Activated CD8-positive, alpha-beta T cell treated with anti-CD3 and anti-CD28 coated beads for 36 hours (primary cell): ENCODE measurements at places on chromosomes 5 and 9. TPM values are rescaled to one million over a fixed set of nuclear protein-coding genes. Genes with fewer than 3 reads are reported as not detected.

Gene NIPBL
- total RNA-seq: 40.2 TPM

Gene BDP1
- total RNA-seq: 26.8 TPM

GRCh38 chr5:155679530-155679929 is 647.4 kb upstream of the SGCD start:
- H3K4me1 ChIP-seq: no peaks in the 10 kb centered on the region
- no peak for DNase-seq
- peaks cover 3% of the 10 kb centered on the region for H3K27me3 ChIP-seq
- H3K4me3 ChIP-seq: no peak overlapping the region
- no peaks in the 10 kb centered on the region for H3K36me3 ChIP-seq

DNA sequence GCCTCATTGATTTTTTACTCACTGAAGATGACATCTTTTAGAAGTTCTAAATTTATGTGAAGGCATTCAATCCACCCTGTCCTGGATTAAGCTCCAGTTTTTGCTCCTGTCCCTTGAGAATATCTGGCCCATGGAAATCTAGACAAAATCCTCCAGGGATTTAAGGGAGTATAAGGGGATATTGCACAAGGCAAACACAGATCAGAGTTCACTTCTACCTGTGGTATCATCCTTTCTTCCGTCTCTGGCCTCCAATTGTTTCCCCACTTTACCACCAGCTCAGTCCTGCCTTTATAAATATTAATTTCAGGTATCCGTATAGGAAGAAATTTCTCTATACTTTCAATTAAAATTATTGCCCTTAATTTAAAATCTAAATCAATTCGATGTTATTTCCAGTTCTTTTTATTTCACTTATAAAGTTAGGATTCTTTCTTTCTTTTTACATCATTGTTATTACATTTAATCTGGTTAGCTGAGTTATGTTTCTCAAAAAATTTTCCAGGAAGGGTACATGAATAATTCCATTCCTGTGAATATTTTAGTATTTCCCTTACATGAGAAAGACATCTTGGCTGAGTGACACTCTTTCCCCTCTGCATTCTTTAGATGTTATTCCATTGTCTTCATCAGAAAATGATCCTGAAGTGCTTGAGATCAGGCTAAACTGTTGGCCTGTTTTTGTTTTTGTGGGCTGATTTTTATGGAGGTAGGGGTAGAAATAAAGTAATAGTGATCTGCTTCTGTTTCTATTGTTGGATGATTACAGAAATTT is 194.3 kb upstream of the MAP3K1 start:
- peaks cover 5% of the 10 kb centered on the region for H3K4me1 ChIP-seq
- H3K4me3 ChIP-seq: no peak overlapping the region
- no peak for DNase-seq
- peaks cover 3% of the 10 kb centered on the region for H3K36me3 ChIP-seq

GRCh38 chr9:135664266-135664665 is 1.2 kb downstream of the LCN9 start:
- H3K27ac ChIP-seq: no peak overlapping the region
- H3K4me3 ChIP-seq: no peak overlapping the region
- no peaks in the 10 kb centered on the region for H3K4me1 ChIP-seq
- no peak for DNase-seq
- H3K36me3 ChIP-seq: no peaks in the 10 kb centered on the region

Gene PCDHGA3
- not detected for total RNA-seq

Gene MLANA
- not detected for total RNA-seq

DNA sequence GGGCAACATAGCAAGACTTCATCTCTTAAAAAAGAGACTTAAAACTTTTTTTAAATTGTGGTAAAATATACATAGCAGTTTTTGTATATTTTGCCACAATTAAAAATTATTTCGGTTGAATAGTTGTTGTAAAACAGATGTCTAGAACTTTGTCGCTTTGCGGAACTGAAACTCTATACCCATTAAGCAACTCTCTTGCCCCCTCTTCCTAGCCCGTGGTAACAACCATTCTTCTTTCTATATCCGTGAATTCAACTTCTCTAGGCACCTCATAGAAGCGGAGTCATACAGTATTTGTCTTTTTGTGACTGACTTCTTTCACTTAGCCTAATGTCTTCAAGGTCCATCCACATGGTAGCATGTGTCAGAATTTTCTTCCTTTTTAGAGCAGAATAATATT is 43.3 kb downstream of the SPARC start:
- no peak overlapping the region for H3K4me3 ChIP-seq
- H3K27me3 ChIP-seq: peaks cover 2% of the 10 kb centered on the region
- H3K4me1 ChIP-seq: peaks cover 2% of the 10 kb centered on the region
- H3K27ac ChIP-seq: no peak overlapping the region
- DNase-seq: no peak

GRCh38 chr5:156715287-156715686 is 134.8 kb upstream of the PPP1R2B start:
- H3K27me3 ChIP-seq: peaks cover 11% of the 10 kb centered on the region
- no peak overlapping the region for H3K27ac ChIP-seq
- no peaks in the 10 kb centered on the region for H3K4me1 ChIP-seq
- H3K4me3 ChIP-seq: no peak overlapping the region
- no peak for DNase-seq

GRCh38 chr5:146878476-146879172 is at the start of gene PPP2R2B:
PPP2R2B (minus strand) TSS chr5:146878757.
- H3K4me1 ChIP-seq: peaks cover 11% of the 10 kb centered on the region
- H3K27me3 ChIP-seq: peaks cover 23% of the 10 kb centered on the region
- H3K36me3 ChIP-seq: no peaks in the 10 kb centered on the region
- H3K4me3 ChIP-seq: peak within 1 kb of the TSS; percentile 76
- H3K27ac ChIP-seq: no peak within 1 kb of the TSS
- DNase-seq: peak; percentile 71
